ENCODE measurements at places on chromosomes 1 and 21. TPM values are rescaled to one million over a fixed set of nuclear protein-coding genes. Genes with fewer than 3 reads are reported as not detected.

The ACKR1 gene
- not detected for total RNA-seq

The KRTAP7-1 gene
- total RNA-seq = not detected

The RHOU gene
- total RNA-seq = 1.0 TPM

The AMY1A gene
- not detected for total RNA-seq

The FAM229A gene
- total RNA-seq = 1.0 TPM

The ANKRD35 gene
- total RNA-seq = 6.8 TPM

The LRIF1 gene
- total RNA-seq = 7.1 TPM

The PLEKHN1 gene
- total RNA-seq = 1.9 TPM

The C1orf216 gene
- total RNA-seq = 9.9 TPM
